ENCODE measurements at places on chromosomes 2 and 18. TPM values are rescaled to one million over a fixed set of nuclear protein-coding genes. Genes with fewer than 3 reads are reported as not detected.

Gene ALKAL2
- total RNA-seq: 0.35 TPM

Gene CDH20
- 0.15 TPM for total RNA-seq

Gene PLA2R1
- not detected for total RNA-seq

Gene SIX2
- not detected for total RNA-seq

Gene MBP
- 185 TPM for total RNA-seq

Gene NOL4
- not detected for total RNA-seq

Gene SRD5A2
- not detected for total RNA-seq

Gene LBH
- total RNA-seq: 347 TPM

Gene PLGLB2
- total RNA-seq: not detected
